Ascending aorta (tissue), 2 donors: ENCODE measurements at places on chromosomes 5 and 9.
A peak's percentile ranks its signal among the peaks of the same experiment; 100 is the strongest.

- DNase-seq = no peak
Observed at GRCh38 chr5:94690778-94691177, 72.3 kb downstream of the SLF1 start.

- DNase-seq = no peak
Observed at GRCh38 chr5:153437251-153437650, 53.2 kb upstream of the GRIA1 start.

- no peak for DNase-seq
Observed at GRCh38 chr9:15156241-15156640, 150.8 kb downstream of the TTC39B start.

DNA sequence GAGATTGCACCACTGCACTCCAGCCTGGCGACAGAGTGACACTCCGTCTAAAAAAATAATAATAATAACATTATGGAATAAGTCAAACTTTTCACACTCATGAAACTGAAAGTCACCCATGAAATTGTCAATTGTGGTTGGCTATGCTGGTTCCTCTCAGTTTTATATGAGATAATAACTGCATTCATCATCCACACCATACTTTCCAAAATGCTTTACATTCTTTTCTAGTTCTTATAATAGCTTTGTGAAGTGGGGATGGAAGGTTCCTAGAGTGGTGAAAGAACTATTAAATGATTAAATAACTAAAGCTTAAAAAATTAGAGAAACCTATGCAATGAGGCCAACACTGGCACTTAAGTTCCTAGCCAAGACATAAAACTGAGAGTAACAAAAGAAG is 12.6 kb upstream of the ASPN start:
- no peak for DNase-seq

GRCh38 chr9:5578698-5579085 is 50.2 kb upstream of the RIC1 start:
- no peak for DNase-seq

DNA sequence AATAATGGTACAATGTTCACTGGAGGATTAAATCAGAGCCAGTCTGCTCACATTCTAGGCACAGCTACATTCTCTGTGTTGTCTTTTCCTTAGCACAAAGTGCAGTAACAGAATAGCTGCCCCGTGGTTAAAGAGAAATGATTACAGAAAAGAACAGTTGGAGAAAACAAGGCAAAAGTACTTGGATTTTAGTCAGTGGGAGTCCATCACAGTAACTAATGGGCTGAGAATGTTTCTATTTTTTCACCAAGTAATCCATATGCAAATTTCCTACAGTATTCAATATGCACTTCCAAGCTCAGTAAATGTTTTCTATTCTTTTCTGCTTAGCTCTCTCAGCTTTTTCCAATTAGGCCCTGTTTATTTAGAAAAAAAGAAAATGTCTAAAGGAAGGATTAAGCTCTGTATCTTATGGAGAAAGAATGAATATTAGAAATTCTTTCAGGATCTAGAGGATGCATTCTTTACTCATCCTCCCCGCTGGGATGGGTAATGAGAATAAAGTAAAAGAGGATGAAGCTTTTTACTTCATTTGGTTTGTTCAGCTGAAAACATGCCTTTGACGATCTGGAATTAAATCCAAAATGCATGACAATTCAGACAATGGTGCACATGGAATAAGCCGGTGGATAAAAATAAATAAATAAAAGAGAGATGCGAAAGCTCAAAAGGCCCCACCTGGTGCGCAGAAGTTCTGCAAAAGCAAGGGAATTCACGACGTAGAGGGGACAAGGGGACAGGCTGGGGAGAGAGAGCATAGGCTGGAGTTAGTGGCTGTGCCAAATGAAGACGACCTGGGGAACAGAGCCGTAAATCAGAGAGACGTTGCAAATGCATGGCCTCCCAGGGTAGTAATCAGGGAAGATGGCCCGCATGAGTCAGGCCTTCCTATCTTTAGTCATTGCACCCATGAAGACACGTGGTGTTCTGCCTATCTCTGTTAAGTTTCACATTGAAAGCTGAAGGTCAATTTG is 345.2 kb downstream of the GLIS3 start:
- no peak for DNase-seq

GRCh38 chr5:83654427-83654994 is 66.1 kb downstream of the HAPLN1 start:
- DNase-seq = no peak

DNA sequence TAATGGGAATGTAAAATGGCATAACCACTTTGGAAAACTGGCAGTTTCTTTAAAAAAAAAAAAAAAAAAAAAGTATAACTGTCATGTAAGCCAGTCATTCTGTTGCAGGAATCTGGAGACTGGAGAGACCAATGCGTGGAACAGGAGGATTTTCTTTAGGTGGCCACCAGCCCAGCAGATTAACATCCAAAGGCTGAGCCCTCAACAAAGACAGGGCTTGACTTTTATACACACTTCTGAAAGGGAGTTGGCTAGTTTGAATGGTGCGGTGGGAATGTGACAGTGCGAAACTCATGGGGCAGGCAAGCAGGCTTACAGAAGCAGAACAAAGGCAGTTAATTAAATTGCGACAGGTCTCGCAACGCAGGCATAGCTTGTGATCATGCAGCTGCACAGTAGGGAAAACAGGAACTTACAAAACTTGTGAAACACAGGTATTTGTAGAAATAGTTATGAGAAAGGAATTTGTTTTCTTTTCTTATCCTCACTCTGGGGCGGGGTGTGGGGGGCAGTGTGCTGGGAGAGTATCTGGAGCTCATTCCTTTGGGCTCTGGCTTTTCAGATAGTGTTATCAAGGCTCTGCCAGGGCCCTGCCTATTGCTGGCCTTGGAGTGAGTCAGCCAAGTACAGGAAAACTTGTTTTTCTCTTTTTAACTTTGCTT is 12.0 kb downstream of the UIMC1 start:
- peak; percentile 67 for DNase-seq

DNA sequence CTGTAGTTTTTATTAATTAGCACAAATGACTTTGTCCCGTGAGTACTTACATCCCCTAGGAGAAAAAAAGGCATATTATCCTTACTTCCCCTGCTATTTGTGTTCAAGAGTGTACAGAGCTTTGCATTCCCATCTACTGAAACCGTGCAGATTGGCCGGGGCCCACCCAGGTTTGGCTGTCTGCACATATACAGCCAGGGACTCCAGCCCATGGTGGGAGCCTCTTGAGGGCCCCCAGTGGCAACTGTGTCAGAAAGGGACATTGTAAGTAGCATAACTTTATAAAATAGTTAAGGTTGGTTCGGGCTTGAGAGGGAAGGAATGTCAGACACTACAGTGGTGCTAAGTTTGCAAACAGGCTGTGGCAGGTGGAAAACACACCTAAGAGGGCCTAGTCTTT is 24.7 kb downstream of the PHF2 start:
- no peak for DNase-seq

DNA sequence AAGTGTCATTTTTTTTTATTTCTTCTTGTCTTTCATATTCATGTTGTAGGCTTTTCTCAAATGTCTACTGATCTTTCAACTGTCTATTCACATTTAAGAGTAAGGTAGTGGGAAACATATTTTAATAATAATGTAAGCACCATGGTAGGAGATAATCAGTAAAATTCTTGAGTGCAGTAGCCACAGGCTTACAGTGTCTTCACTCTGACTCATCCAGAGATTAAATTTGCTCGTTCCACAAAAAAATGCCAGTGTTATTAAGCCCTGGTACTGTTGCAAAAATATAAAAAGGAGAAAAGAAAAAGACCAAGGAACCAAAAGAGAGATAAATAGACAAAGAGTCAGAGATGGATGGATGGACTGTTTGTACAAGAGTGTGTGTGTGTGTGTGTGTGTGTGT is 43.0 kb downstream of the PARP8 start:
- no peak for DNase-seq

DNA sequence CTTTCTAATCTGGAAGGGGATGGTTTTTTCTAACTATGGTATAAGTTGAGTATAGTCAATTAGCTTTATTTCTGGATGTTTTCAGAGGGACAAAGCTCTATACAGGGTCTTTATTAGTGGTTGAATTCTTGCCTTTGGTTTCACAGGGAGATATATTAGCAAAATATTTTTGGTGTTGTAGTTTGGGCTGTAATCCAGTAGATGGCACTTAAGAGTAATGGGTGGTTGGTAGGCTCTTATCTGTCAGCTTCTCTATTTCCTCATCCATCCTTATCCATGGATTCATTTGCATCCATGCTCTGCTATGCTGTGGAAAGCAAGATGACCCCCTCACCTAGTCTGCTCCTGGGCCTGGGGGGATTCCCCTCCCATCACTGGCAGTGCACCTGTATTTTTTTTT is 363.6 kb upstream of the CYLC2 start:
- DNase-seq = no peak

DNA sequence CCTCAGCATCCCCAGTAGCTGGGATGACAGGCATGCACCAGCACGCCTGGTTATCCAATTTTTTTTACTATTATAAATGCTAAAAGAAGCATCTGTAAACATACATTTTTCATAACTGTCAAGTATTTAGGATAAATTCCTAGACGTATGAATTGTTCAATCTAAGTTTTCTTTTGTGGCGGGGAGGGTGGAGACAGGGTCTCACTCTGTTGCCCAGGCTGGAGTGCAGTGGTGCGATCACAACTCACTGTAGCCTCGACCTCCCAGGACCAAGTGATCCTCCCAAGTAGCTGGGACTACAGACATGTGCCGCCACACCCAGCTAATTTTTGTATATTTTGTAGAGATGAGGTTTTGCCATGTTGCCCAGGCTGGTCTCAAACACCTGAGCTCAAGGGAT is 52.2 kb downstream of the NR6A1 start:
- DNase-seq = no peak

- DNase-seq = no peak
Observed at GRCh38 chr5:170254056-170254455, 21.3 kb downstream of the C5orf58 start.

DNA sequence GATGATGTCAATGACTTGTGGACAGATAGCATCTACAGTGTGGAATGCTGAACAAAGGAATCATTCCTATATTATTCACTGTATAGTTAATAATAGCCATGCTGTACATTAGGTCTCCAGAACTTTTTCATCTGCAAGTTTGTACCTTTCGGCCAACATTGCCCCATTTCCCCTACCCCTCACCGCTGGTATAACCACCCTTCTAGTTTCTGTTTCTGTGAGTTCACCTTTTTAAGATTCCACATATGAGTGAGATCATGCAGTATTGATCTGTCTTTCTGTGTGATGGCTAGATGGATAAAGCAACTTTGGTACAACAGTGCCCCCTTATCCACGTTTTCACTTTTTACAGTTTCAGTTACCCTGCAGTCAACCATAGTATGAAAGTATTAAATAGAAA is 18.8 kb upstream of the ALDH1B1 start:
- no peak for DNase-seq

- DNase-seq = no peak
Observed at GRCh38 chr9:106393226-106393625, 469.7 kb upstream of the ZNF462 start.

DNA sequence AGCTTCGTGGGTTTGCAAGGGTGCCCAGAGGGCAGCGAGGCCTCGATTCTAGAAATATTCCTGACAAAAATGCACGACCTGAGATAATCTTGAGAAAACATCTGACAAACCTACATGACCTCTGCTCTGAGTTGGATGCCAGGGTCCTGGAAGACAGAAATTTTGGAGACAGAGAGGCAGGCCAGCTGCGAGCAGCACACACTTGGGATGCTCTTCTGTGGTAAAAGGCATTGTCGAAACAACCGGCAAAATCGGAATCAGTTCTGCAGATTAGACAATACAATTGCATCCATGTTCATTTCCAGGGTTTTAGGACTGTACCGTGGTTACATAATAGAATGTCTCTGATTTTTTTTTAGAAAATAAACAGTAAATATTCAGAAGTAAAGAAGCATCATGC is 74.2 kb downstream of the GADD45G start:
- no peak for DNase-seq

DNA sequence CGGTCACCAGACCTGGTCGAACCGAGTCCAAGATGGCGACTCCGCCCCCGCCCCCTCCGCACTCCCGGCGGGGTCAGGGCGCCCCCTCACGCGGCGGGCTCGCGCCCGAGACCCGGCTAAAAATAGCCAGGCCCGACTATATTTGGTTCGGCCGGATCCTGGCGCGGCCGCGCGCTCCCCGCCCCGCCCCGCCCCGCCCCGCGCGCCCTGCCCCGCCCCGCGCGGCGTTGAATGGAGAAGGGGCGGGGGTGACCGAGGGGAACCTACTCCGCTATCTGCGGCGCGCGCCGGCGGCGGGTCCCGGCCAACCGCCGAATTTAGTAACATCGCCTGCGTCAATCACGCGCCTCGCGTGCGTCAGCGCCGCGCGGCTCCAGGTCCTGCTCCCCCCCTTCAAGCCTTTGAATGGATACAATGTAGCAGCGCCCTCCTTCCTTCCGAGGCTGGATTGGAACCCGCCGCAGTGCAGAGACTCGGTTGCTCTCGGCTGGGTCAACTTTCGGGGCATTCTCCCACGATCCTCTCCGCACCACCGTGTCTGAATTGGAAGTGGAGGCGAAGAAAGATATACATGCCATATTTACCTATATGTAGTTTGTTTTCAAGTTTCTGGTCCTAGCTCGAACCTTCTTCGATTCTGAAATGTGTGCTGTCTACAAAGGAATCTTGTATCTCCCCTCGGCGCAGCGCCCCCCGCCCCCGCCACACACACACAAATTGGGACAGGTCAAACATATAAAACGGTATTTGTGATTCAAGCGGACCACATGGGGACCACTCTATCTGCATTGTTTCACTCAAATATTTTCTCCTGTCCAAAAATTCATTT is 1.6 kb upstream of the NR4A3 start:
- peak; percentile 93 for DNase-seq

GRCh38 chr5:16918156-16918555 is 17.9 kb downstream of the MYO10 start:
- DNase-seq = no peak

DNA sequence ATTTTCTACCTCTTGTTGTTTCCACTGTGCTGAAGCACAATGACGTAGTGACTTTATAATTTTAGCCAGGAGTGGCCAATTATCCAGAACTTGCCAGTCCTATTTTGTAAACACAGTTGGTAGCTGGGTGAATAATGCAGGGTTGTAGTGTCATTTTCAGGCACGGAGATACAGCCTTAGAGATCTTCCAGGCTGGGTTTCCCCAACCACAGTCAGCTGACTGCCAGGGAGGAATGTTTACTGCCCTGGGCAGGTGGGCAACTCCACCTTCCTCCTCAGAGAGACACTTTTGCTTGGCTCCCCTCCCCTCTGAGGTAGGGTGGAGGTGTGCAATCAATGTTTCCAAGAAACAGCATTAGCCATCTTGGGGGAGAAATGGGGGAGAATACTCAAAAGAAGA is 228.1 kb upstream of the NR4A3 start:
- DNase-seq = no peak

DNA sequence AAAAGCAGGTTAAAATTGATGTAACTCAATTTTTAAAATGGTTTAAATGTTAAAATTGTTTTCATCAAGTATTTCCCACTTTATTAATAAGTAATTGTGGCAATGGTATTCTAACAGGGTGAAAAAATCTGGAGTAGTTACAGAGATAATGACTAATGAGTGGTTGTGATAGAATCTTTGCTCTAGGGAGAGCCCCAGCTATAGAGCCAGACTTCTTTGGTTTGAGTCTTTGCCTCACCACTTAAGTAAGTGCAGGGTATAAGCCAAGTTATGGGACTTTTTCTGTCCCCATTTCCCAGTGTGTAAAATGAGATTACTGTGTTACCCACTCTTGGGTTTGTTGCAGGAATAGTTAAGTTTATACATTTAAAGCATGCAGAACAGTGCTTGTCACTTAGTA is 158.1 kb downstream of the FER start:
- DNase-seq = no peak

GRCh38 chr9:7869340-7869739 is 69.8 kb upstream of the DMAC1 start:
- no peak for DNase-seq

- no peak for DNase-seq
Observed at GRCh38 chr9:5510989-5511388, 658 bp downstream of the PDCD1LG2 start.
